ENCODE measurements at places on chromosomes 5 and 9.

- DNase-seq, result no peak
Measured at GRCh38 chr5:80067016-80067415, 31.9 kb downstream of the THBS4 start.

GRCh38 chr5:136106351-136107031, 26.2 kb upstream of the SMAD5 start:
- no peak for DNase-seq

GRCh38 chr5:60887746-60888145, 43.7 kb upstream of the ELOVL7 start:
- no peak for DNase-seq

GRCh38 chr5:93274291-93274690, 306.7 kb downstream of the NR2F1-AS1 start:
- no peak for DNase-seq

DNA sequence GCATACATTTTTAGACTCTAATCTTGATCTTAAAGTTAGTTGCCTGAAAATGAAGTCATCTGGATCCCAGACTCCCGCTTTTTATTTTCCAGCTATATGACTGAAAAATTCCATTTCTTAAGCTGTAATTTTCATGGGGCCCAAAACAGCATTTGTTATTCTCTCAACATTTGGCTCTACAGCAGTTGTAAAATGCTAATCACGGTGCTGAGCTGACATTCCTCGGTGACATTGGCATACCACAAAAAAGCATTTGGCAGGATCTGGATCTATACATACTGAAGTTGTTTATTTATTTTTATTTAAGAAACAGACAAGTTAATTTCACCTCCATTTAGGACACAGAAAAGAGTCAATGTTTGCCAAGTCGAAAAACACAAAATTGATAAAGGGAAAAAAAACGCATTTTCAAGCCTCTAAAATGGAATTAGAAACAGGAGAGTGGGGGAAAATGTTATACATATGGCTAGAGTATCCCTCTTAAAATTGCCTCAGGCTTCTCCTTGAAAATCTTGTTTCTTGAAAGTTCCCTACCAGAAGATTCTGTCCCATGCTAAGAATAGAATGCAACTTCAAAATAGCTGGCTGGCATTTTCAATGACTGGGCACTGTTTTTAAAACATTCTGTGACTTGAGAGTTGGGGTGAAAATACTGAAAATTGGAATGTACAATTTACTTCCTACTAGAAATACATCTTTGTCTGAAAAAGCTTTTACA, 207.5 kb upstream of the TBCA start:
- no peak for DNase-seq

- no peak for DNase-seq
Measured at GRCh38 chr5:5140479-5141338, 579 bp downstream of the ADAMTS16 start.

- no peak for DNase-seq
Measured at GRCh38 chr9:121997791-121998190, 95.3 kb downstream of the TTLL11 start.

DNA sequence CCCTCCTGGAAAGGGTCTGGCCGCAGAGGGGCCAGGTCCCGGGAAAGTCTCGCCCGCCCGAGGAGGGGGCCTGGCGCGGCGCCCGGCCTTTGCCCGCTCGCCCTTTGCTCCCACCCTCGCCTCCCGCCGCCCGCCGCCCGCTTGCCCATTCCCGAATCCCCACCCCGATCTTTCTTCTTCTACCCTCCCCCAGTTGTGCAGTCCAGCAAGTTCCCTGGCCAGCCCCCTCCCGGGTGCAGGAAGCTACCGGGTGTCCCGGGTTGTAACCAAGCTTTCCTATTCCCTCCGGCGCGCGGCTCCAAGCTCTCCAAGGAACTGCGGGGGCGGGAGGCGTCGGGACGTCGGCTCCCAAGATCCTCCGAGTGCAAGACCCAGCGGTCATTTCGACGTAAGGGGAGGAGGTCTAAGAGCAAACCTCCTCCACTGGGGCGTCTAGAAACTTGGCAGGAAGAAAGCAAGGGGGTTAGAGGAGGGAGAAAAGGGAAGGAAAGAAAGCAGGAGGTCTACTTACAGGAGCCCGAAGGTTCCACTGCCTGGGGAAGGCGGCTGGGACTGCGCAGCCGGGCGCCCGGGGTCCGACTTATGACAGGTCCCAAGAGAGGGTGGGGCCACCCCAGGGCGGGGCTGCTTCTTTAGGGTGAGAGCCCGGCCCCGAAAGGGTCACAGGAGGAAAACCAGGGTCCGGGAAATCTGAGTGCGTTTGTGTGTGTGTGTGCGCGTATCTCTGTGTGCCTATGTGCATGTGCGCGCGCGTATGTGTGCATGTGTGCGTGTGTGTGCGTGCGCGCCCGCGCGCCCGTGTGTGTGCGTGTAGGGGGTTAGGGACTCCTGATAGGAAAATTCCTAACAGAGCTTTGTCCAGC, at the start of gene PTGR1:
Gene PTGR1 (minus strand): TSS at position 556 of the 863 bp plus-strand sequence. CDS start 2,225 bp downstream, outside the sequence.
- DNase-seq, result peak; percentile 2

- no peak for DNase-seq
Measured at GRCh38 chr9:75299324-75299723, 211.0 kb downstream of the OSTF1 start.

- DNase-seq, result no peak
Measured at GRCh38 chr5:40716000-40716399, 36.3 kb downstream of the PTGER4 start.

GRCh38 chr5:172984244-172984953, 828 bp downstream of the ATP6V0E1 start:
- peak; percentile 71 for DNase-seq

- DNase-seq, result no peak
Measured at GRCh38 chr9:129669946-129670345, 4.5 kb downstream of the PRRX2 start.

GRCh38 chr5:171706736-171707441, 78.7 kb upstream of the SMIM23 start:
- DNase-seq, result no peak

DNA sequence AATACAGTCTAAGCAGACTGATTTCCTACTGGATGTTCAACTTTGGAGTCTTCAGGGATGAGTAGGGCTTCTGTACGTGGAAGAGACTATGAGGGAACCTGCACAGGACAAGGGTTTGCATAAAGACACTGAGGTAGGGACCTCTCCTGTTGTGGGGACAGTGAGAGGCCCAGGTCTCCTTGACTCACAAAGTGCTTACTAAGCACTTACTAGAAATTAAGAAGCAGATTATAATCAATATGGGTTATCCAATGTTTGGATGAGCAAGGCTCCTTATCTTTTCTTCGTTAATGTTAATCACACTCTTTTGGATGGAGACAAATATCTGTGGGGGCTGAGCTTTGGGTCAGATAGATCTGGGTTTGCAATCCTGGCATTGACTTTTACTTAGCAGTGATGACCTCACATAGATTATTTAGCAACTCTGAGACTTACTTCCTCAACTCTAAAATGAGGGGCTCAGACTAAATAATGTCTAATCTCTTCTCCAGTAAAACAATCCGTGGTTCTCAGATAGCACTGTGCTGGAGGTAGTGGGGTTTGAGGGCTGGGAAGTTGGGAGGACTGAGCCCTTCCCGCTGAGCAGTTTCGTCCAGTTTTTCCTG, 45.9 kb downstream of the PDCD1LG2 start:
- DNase-seq, result no peak

- DNase-seq, result peak; percentile 54
Measured at GRCh38 chr5:54518146-54518817, 723 bp downstream of the SNX18 start.

DNA sequence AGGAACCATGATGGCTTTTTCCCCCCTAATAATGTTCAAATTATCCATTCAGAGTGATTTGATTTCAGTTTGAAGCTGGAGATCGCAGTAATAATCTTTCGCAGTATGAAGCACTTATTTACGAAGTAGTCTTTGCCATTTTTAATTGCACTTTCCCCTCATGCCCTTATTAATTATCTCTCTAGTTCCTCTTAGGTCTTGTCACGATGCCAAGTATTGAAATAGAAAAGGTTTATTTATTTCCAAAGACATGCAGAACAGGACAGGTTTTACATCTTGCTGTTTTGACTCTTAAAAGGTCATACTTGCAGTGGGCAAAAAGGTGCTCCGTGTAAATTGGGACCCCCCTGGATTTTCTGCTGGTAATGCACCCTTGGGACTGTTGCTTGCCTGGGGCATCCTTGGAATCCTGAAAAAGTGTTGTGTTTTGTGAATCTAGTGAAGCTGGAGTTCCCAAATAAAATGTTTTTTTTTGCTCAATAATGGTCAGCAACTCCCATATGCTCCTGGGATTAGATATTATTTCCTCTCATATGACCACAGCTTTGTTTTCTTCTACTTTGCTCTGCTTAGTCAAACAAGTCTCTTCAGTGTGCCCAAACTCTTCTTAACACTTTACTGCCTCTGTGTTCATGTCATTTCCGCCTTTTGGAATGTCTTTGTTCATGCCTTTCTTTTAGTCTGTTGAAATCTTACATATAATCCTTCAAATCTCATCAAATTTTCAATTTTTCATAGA, 278.3 kb downstream of the TMEM38B start:
- DNase-seq, result no peak

- no peak for DNase-seq
Measured at GRCh38 chr5:167447466-167448375, 843.7 kb upstream of the WWC1 start.

DNA sequence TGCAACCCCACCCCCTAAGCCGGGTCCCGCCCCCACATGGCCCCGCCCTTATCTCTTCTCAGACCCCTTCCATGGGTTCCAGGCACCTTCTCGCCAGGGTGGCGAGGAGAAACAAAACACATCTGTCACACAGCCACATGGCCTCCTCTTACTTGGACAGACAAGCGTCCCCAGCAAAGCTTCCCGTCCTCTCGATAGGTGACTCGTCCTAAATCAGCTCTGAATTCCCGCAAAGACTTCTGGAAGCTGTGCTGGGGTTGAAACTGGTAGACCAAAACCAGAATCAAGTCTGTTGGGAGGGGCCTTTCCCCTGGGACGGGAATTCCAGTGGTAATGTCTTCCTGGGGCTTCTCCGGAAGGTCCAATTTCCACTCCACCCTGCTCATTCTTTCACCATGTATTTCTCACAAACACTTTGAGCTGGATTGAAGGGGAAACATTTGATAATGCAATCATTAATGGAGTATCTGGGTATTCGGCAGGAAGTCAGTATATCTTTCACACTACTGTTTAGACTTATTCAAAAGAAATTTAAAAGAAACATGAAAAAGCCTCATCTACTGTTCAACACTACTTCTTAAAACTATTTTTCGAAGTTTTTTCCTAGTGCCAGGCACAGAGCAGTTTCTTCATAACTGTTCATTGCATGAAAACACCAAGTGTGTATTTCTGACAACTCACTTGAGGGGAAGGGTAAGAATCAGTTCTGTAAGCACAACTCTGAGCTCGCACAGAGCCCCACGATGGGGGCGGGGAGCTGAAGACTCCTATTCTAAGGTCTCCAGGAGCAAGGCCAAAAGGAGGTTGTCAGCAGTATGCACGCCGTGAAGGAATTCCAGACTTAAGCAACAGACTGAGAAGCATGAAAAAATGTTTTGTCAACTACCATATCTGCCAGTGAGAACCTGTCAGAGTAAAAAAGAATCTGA, 644 bp upstream of the CTNNAL1 start:
- no peak for DNase-seq

- no peak for DNase-seq
Measured at GRCh38 chr9:114051706-114052105, 26.4 kb downstream of the AMBP start.

- no peak for DNase-seq
Measured at GRCh38 chr5:72394688-72395087, 74.5 kb downstream of the PTCD2 start.

GRCh38 chr5:123659495-123659894, 147.5 kb downstream of the CSNK1G3 start:
- DNase-seq, result no peak

- no peak for DNase-seq
Measured at GRCh38 chr5:15560421-15560820, 60.4 kb downstream of the FBXL7 start.

- no peak for DNase-seq
Measured at GRCh38 chr5:75617736-75618352, 6.6 kb downstream of the ANKDD1B start.

GRCh38 chr9:135355521-135356011, 124.0 kb upstream of the PPP1R26 start:
- DNase-seq, result no peak

GRCh38 chr5:158883502-158883901, 216.2 kb downstream of the EBF1 start:
- no peak for DNase-seq

- no peak for DNase-seq
Measured at GRCh38 chr5:121399879-121400278, 451.8 kb upstream of the FTMT start.

- DNase-seq, result no peak
Measured at GRCh38 chr9:136609838-136610311, 52.8 kb upstream of the EGFL7 start.

- DNase-seq, result no peak
Measured at GRCh38 chr9:99073347-99073746, 31.6 kb upstream of the TGFBR1 start.

DNA sequence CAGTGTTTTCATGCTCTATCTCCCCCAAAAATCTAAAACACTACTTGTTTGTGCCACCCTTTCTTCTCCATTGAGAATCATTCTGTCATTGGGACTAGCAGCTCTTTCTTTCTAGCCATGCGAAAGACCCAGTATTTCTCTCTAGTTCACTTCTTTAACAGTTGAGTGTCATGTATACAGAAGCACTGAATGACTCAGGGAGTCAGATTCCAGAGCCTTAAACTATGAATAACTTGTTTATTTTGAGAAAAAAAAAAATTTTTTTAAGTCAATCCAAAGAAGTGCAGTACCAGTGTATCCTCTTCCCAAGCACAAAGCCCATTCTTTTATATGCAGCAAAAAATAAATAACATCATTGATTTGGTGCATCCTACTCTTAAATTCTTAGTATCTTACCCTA, 415.4 kb upstream of the GRAMD2B start:
- no peak for DNase-seq

- no peak for DNase-seq
Measured at GRCh38 chr5:177995691-177996595, at the start of gene PROP1. PROP1 (minus strand) TSS chr5:177996242; CDS start chr5:177995933, 309 bp downstream.

GRCh38 chr5:17178373-17178675, 39.1 kb upstream of the BASP1 start:
- DNase-seq, result no peak

- DNase-seq, result no peak
Measured at GRCh38 chr9:12935714-12936113, 160.9 kb downstream of the LURAP1L start.

GRCh38 chr5:96624596-96624995, 37.6 kb upstream of the CAST start:
- DNase-seq, result no peak
